ENCODE measurements at places on chromosomes 6 and 20. TPM values are rescaled to one million over a fixed set of nuclear protein-coding genes. Genes with fewer than 3 reads are reported as not detected.

DNA sequence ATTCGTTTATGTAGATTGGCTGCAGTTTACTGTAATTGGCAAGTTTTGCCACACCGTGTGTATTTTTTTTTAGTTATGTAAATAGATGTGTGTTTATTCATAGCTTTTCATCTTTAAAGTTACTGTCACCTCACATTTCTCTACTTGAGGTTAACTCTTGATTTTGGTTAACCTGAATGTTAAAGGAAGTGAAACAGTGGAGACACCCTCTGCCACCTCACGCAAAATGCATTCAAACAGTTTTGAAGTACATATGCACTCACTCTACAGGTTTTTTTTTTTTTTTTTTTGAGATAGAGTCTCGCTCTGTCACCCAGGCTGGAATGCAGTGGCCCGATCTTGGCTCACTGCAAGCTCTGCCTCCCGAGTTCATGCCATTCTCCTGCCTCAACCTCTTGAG lies 17.7 kb downstream of the OR2A4 start:
- DNase-seq = no peak

- DNase-seq = no peak
Measured at GRCh38 chr6:7138921-7139358, 31.2 kb downstream of the RREB1 start.

GRCh38 chr20:47244451-47244850 lies 112.0 kb downstream of the ZMYND8 start:
- DNase-seq = no peak

DNA sequence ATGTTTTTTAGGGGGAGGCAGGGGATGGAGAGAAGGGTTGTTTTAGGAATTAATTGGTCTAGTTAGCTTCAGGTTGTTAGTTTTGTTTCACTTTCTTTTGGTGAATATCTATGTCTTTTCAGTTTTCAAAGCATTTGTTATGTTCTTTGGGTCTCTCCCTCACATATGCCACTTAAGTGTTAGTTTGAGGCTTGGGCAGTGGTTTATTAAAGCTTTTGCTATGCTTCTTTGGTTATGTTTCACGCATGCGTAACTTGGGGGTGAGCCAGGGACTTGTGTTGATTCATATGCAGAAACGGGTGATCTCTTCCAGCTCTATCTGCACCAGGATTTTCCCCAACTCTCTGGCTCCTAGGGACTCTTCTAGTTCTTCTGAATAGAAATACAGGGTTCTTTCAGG lies 11.4 kb upstream of the MMS22L start:
- DNase-seq = no peak

TNFRSF6B gene
- total RNA-seq = not detected

ATP6V1G2 gene
- 0.98 TPM for total RNA-seq
